ENCODE measurements at places on chromosomes 5 and 9.

DNA sequence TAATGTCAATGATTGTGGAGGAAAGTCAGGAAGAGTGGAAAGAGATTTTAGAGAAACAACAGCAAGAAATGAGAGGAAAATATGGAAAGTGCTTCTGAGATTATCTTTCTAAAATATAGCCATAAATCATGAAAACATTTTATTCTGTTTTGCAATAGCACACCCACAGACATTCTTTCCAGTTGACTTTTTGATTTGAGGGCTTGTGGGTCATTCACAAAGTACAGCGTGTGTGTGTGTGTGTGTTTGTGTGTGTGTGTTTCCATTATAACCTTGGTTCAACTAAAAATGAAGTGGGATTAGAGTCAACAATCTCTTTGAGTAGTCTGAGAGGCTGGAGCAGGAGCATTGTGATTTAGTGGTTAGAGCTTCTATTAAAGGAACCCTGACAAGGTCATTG is 116.6 kb upstream of the GAS1 start:
- ATAC-seq = no peak

GRCh38 chr5:5169466-5169865 is 29.3 kb downstream of the ADAMTS16 start:
- ATAC-seq = no peak

GRCh38 chr5:37044120-37044519 is 167.6 kb downstream of the NIPBL start:
- ATAC-seq = no peak

GRCh38 chr9:136210276-136210675 is 5.3 kb upstream of the LHX3 start:
- ATAC-seq = no peak

- ATAC-seq = no peak
Measured at GRCh38 chr5:4947893-4948536, 192.1 kb upstream of the ADAMTS16 start.

DNA sequence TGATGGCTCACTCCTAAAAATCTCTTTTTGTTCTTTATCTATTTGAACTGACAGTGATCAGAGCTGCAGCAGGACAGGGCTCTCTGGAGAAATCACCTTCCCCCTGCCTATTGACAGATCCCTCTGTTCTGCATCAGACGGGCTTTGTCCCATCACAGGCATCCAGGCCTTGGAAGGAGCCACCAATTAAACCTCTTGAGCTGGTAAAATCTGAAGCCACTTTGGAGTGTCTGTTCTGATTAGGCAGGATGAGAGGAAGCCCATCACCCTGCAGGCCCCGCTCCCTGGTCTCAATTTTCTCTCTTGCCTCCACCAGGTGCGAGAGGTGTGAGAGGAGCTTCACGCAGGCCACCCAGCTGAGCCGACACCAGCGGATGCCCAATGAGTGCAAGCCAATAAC is 97.7 kb downstream of the PRDM6 start:
- no peak for ATAC-seq

All from activated CD4-positive, CD25-positive, alpha-beta regulatory T cell treated with anti-CD3 and anti-CD28 coated beads, Interleukin-2, amount 50 U/mL, for 24 hours (primary cell).